ENCODE measurements at places on chromosomes 5 and 9. TPM values are rescaled to one million over a fixed set of nuclear protein-coding genes. Genes with fewer than 3 reads are reported as not detected.
A peak's percentile ranks its signal among the peaks of the same experiment; 100 is the strongest.

- DNase-seq: no peak
These were observed 46.6 kb downstream of the ITGA1 start for GRCh38 chr5:52834320-52834719.

DNA sequence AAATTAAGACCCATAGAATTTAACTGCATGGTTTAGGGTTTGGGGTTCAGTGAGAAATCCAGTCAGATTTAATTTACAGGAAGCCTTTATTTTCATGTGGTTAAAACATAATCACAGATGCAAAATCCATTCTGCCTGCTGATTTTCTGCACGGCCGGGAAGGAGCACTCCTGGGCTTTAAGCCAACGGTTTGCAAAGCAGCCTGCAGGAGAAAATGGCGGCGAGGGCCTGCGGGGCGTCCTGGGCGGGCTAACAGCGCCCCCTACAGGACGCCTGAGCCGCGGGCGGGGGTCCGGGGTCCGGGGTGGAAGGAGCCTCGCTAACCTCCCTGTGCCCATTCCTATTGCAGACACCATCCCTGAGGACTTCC, 47.6 kb downstream of the THBS4 start:
- DNase-seq: peak; percentile 33

Gene OR1Q1
- not detected for total RNA-seq

DNA sequence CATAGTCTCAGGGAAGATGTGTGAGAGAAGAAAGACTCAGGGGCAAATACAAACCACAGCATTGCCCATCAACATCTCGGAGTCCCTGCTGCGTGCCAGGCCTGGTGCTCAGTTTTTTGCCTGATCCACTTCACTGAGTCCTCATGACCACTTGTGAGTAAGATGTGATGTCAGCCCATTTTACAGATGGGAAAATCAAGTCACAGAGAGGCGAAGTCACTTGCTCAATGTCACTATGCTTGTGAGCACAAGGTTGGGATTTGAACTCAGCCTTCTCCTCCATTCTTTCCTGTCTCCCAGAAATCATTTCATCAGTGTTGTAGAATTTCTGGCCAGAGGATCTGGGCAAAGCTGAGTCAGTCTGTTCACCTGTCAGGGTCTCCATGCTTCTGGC, 34.6 kb upstream of the PSD2 start:
- no peak for DNase-seq

DNA sequence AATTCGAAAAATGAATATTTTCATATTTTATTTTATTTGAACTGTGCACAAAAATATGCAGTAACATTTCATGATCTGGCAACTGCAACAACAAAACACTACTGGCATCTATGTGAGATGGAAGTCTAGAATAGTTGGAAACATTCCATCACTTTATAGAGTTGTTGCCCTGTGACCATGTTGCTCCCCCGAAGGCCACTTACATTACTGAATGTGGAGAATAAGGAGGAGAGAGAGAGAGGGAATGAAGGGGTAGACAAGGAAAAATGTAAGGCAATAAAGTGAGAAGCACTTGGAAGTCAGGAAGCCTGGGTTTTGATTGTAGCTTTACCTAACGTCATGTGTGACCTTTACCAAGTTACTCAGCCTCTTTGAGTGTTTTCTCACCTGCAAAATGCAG, 437.2 kb upstream of the EDIL3 start:
- no peak for DNase-seq

Gene CDH9
- total RNA-seq: not detected

GRCh38 chr9:1058826-1059487, 8.8 kb downstream of the DMRT2 start:
- DNase-seq: no peak

- no peak for DNase-seq
These were observed 787.7 kb downstream of the CDH18 start for GRCh38 chr5:19200251-19200650.

All from OCI-LY7 (cell line).